T-helper 2 cell treated with Interferon-gamma antibody and Interleukin-4, amounts not matched to agents 100 ng/mL and 5 ng/mL, for 36 hours (primary cell): ENCODE measurements at places on chromosomes 13 and 19. TPM values are rescaled to one million over a fixed set of nuclear protein-coding genes. Genes with fewer than 3 reads are reported as not detected.

The PROZ gene
- 0.18 and 0.20 TPM in 2 replicates for total RNA-seq

The DENND1C gene
- total RNA-seq = 90.0 and 94.3 TPM in 2 replicates

The CNN1 gene
- not detected in 2 replicates for total RNA-seq

The FCGBP gene
- 7.3 and 7.4 TPM in 2 replicates for total RNA-seq

The KLK12 gene
- total RNA-seq = not detected in 2 replicates

The CYP2A6 gene
- not detected in 2 replicates for total RNA-seq

The TBCB gene
- total RNA-seq = 184 and 185 TPM in 2 replicates

The MYADM gene
- total RNA-seq = 122 and 124 TPM in 2 replicates

The ETFB gene
- 125 and 134 TPM in 2 replicates for total RNA-seq

The TNFSF13B gene
- total RNA-seq = 4.7 and 5.9 TPM in 2 replicates

The ZFP14 gene
- total RNA-seq = 5.0 TPM in 2 replicates

The IZUMO2 gene
- not detected in 2 replicates for total RNA-seq

The CYP4F2 gene
- not detected in 2 replicates for total RNA-seq
